ENCODE measurements at places on chromosomes 2 and 18.

DNA sequence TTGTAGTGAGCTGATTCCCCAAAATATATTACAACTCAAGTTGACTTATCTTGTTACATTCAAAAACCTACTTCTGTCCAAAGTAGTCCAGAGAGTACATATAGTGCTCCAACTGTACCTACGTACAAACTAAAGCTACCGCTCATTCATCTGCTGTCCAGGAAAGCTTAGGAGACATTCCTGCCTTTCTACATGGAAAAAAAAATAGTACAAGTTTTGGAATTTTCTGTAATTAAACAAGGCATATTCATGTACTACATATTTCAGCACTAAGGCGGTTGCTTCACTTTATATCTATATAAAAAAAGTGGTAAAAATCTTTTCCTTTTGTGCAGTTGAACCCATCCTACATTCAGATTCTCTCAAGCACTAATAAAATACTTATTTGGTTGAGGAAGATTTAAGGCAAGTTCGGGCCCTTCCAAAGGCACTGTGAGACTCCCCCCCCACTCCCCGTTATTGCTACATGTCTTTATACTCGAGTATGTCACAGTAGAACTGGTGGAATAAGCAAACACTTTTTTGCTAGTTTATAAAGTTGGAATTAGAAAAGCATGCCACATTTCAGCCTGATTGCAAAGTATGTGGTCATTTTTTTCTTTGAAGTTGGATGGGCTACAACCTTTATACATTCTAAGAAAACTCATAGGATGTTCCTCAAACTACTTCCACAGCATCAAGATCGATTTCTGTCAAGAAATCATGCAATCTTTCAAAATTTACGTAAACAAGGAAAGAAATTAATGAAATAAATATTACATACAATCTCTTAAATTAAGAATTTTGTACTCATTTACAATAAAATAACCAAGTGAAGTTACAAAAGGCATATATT is 3.7 kb downstream of the ZFP36L2 start:
- DNase-seq = no peak

GRCh38 chr18:34611904-34612303 is 98.2 kb upstream of the DTNA start:
- no peak for DNase-seq

GRCh38 chr2:21920721-21921120 is 797.0 kb downstream of the TDRD15 start:
- no peak for DNase-seq

- no peak for DNase-seq
Measured at GRCh38 chr2:112706170-112706664, 14.6 kb upstream of the NT5DC4 start.

DNA sequence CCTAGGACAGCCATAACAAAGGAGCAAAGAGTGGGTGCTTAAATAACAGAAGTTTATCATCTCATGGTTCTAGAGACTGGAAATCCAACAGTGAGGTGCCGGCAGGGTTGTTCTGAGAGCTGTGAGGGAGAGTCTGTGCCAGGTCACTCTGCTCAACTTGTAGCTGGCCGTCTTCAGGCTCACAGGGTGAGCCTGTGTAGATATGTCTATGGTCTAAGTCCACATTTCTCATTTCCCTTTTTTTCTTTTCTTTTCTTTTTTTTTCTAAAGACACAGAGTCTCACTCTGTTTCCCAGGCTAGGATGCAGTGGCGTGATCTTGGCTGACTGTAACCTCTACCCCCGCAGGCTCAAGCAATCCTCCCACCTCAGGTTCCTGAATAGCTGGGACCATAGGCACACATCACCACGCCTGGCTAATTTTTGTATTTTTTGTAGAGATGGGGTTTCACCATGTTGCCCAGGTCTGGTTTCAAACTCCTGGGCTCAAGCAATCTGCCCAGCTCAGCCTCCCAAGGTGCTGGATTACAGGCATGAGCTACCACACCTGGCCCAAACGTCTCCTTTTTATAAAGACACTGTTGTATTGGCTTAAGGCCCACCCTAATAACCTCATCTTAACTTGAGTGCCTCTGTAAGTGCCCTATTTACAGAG is 142.2 kb downstream of the SP3 start:
- DNase-seq = no peak

- DNase-seq = no peak
Measured at GRCh38 chr2:99850084-99850710, 292.2 kb downstream of the AFF3 start.

- DNase-seq = no peak
Measured at GRCh38 chr18:10182009-10182624, 268.3 kb downstream of the VAPA start.
